ENCODE measurements at places on chromosomes 1 and 21. TPM values are rescaled to one million over a fixed set of nuclear protein-coding genes. Genes with fewer than 3 reads are reported as not detected.

SLC26A9 gene
- not detected for total RNA-seq

MTFR1L gene
- total RNA-seq, result 28.0 TPM

SPRR2E gene
- not detected for total RNA-seq

GNAT2 gene
- total RNA-seq, result not detected

- peaks cover 18% of the 10 kb centered on the region for H3K4me1 ChIP-seq
- no peaks in the 10 kb centered on the region for H3K36me3 ChIP-seq
- H3K27ac ChIP-seq, result no peak overlapping the region
- no peak overlapping the region for H3K4me3 ChIP-seq
- no peak for DNase-seq
These were observed 9.5 kb downstream of the TFF3 start for GRCh38 chr21:42305707-42306147.

DNA sequence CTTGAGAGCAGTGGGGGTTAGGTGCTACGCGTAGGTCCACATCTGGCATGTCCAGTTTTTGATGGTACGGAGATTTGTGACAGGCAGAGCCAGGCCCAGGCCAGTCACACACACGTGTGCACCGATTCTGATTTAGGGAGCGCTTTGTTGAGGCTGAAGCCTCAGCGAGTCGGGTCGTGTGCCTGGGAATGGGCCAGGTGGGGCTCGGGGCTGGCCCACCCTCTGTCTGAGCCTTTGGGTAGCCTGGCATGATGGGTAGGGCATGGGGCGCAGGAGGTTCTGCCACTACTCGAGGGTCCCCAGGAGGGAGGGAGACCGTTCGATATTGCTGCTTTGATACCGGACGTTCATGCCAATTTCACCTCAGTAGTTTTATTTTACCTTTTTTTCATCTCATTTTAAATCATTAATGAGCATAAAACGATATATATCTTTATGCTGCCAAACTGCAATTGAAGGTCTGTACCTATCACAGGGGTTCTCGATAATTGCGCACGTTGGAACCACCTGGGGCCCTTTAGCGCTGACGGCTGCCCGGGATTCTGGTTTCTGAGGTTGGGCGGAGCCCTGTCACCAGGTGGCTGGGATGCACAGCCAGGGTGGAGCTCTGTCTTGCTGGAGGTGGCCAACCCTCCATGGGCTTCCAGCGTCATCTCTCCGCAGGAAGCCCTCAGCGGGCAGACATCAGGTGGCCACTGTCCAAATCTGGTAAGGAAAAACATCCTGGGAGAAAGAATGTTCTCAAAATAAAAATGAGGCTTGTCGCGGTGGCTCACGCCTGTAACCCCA, 71.9 kb downstream of the SCCPDH start:
- no peaks in the 10 kb centered on the region for H3K4me1 ChIP-seq
- H3K36me3 ChIP-seq, result no peaks in the 10 kb centered on the region
- H3K4me3 ChIP-seq, result no peak overlapping the region
- H3K27me3 ChIP-seq, result no peaks in the 10 kb centered on the region
- DNase-seq, result no peak

GRCh38 chr1:241447031-241447644, 72.4 kb downstream of the FH start:
- H3K27me3 ChIP-seq, result no peaks in the 10 kb centered on the region
- H3K4me3 ChIP-seq, result no peak overlapping the region
- H3K36me3 ChIP-seq, result no peaks in the 10 kb centered on the region
- no peak overlapping the region for H3K27ac ChIP-seq
- no peak for DNase-seq
- no peaks in the 10 kb centered on the region for H3K4me1 ChIP-seq

Data from CD4-positive, alpha-beta T cell (primary cell).